Endothelial cell of coronary artery (primary cell): ENCODE measurements at places on chromosomes 3 and 15. TPM values are rescaled to one million over a fixed set of nuclear protein-coding genes. Genes with fewer than 3 reads are reported as not detected.

GPR149 gene
- total RNA-seq, result not detected in 2 replicates

PLS1 gene
- total RNA-seq, result 0.99 and 1.5 TPM in 2 replicates

SKOR1 gene
- total RNA-seq, result under 0.01 and 0.09 TPM in 2 replicates

FILIP1L gene
- 20.0 and 47.9 TPM in 2 replicates for total RNA-seq

FBN1 gene
- total RNA-seq, result 116 and 315 TPM in 2 replicates

CRYGS gene
- 0.99 and 2.2 TPM in 2 replicates for total RNA-seq

CPNE4 gene
- total RNA-seq, result not detected in 2 replicates

NRG4 gene
- total RNA-seq, result not detected in 2 replicates

NMB gene
- 2.9 and 3.9 TPM in 2 replicates for total RNA-seq

ACKR4 gene
- 0.18 and 0.47 TPM in 2 replicates for total RNA-seq

KBTBD13 gene
- not detected in 2 replicates for total RNA-seq

CCRL2 gene
- total RNA-seq, result 4.7 and 4.9 TPM in 2 replicates
